ENCODE measurements at places on chromosomes 16 and 17. TPM values are rescaled to one million over a fixed set of nuclear protein-coding genes. Genes with fewer than 3 reads are reported as not detected.

DNA sequence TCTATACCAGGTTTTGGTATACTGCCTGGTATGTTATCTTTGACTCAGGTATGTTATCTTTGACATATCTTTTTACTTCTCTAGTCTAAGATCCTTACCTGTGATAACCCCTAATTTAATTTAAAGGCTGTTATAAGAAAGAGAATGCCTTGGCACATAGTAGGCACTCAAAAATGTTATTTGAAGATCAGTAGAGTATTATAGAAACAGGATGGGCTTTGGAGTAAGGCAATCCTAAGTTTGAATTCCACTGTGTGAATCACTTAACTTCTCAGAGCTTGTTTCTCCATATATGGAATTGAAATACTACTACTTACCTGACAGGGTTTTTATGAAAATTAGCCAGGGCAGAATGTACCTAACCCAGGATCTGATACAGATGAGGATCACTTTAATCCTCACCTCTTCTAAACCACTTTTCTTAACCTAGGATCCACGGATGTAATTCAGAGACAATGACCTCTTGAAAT is 1.2 kb downstream of the BRIP1 start:
- peaks cover 3% of the 10 kb centered on the region for H3K4me1 ChIP-seq
- no peaks in the 10 kb centered on the region for H3K27me3 ChIP-seq
- no peak for DNase-seq
- H3K4me3 ChIP-seq: peak overlapping the region; percentile 95
- no peak overlapping the region for H3K27ac ChIP-seq
- no peaks in the 10 kb centered on the region for H3K36me3 ChIP-seq

GRCh38 chr16:254461-254860 is 19.8 kb downstream of the FAM234A start:
- peak overlapping the region; percentile 60 for H3K27ac ChIP-seq
- no peak overlapping the region for H3K4me3 ChIP-seq
- DNase-seq: no peak
- H3K4me1 ChIP-seq: peaks cover 8% of the 10 kb centered on the region
- peaks cover 11% of the 10 kb centered on the region for H3K36me3 ChIP-seq

- H3K4me1 ChIP-seq: no peaks in the 10 kb centered on the region
- DNase-seq: no peak
- H3K4me3 ChIP-seq: no peak overlapping the region
- no peaks in the 10 kb centered on the region for H3K27me3 ChIP-seq
Measured at GRCh38 chr16:77827032-77827431, 38.7 kb downstream of the VAT1L start.

- H3K4me1 ChIP-seq: peaks cover 6% of the 10 kb centered on the region
- H3K4me3 ChIP-seq: no peak overlapping the region
- H3K27ac ChIP-seq: peak overlapping the region; percentile 94
- no peaks in the 10 kb centered on the region for H3K36me3 ChIP-seq
- H3K27me3 ChIP-seq: no peaks in the 10 kb centered on the region
Measured at GRCh38 chr17:40015998-40016985, 1.1 kb downstream of the CSF3 start.

- H3K36me3 ChIP-seq: peaks cover 10% of the 10 kb centered on the region
- no peak overlapping the region for H3K4me3 ChIP-seq
- no peak for DNase-seq
- no peaks in the 10 kb centered on the region for H3K27me3 ChIP-seq
Measured at GRCh38 chr16:27245276-27246172, 23.0 kb downstream of the NSMCE1 start.

- no peak for DNase-seq
- H3K27ac ChIP-seq: no peak overlapping the region
- H3K4me3 ChIP-seq: no peak overlapping the region
- no peaks in the 10 kb centered on the region for H3K36me3 ChIP-seq
Measured at GRCh38 chr16:454397-454940, 29.0 kb downstream of the RAB11FIP3 start.

DNA sequence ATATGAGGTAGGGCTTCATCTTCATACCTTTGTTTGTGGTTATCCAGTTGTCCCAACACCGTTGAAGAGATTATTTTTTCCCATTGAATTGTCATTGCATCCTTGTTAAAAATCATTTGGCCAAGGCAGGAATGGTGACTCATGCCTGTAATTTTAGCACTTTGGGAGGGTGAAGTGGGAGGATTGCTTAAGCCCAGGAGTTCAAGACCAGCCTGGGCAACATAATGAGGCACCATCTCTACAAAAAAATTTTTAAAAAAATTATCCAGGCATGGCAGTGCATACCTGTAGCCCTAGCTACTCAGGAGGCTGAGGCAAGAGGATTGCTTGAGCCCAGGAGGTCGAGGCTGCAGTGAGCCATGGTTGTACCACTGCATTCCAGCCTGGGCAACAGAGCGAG is 223.9 kb downstream of the TANC2 start:
- H3K36me3 ChIP-seq: no peaks in the 10 kb centered on the region
- no peak for DNase-seq
- no peak overlapping the region for H3K27ac ChIP-seq
- peaks cover 53% of the 10 kb centered on the region for H3K4me1 ChIP-seq

DNA sequence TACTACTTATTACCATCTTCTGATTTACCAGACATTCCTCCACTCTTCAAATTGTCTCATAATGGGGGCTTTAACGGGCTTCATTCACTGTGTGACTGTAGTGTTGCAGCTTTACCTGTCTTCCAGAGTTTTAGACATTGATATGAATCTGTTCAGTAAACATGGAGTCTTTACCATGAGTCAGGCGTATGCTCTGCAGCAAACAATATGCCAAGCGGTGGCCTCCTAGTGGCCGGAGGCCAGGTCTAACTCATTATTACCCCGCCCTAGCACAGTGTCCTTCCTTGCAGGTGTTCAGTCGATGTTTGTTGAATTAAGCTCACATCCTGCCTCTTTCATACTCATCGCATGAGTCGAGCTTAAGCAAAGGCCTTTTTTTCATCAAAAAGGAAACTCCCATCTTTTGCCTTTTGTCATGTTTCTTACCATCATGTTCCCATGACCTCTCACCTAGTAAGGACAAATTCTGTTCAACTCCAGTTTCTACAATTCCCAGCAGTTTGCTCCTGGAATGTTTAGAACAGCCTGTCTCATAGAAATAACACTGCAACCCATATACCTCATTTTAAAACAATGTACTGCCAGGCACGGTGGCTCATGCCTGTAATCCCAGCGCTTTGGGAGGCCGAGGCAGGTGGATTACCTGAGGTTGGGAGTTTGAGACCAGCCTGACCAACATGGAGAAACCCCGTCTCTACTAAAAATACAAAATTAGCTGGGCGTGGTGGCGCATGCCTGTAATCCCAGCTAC is 39.4 kb downstream of the TUBD1 start:
- peaks cover 27% of the 10 kb centered on the region for H3K4me1 ChIP-seq
- peak overlapping the region; percentile 74 for H3K27ac ChIP-seq
- no peaks in the 10 kb centered on the region for H3K27me3 ChIP-seq
- H3K4me3 ChIP-seq: no peak overlapping the region

DNA sequence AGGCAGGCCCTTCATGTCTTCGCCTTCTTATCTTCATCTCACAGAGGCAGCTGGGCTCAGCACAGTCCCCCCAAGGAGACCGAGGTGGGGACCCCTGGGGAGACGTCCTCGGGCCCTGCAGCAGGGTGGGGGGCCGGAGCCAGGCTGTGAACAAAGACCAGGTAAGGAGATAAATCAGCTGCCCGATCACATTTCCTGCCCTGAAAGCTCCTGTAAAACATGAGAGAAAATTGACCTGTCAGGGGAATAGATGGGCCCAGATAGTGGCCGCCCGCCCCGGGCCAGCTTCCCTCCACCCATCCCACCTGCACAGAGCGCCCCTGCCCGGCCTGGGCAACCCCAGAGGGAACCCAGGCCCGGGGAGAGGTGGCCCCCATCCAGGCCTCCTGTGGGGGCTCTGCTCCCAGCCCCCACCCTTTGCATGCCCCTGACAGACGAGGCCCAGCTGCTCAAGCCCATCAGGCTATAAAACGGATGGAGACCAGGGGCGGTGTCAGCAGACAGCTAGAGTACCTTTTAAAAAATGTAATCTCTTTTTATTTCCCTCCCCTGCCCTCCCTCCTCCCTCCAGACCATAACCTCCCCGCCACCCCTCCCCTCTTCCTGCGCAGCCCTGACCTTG is 18.8 kb upstream of the SLC38A10 start:
- no peak overlapping the region for H3K4me3 ChIP-seq
- H3K27me3 ChIP-seq: no peaks in the 10 kb centered on the region
- DNase-seq: no peak
- H3K4me1 ChIP-seq: peaks cover 4% of the 10 kb centered on the region
- no peaks in the 10 kb centered on the region for H3K36me3 ChIP-seq

GRCh38 chr17:5031365-5032082 is 3.7 kb downstream of the SLC52A1 start:
- peaks cover 16% of the 10 kb centered on the region for H3K27me3 ChIP-seq
- DNase-seq: peak; percentile 79
- peaks cover 18% of the 10 kb centered on the region for H3K4me1 ChIP-seq
- H3K4me3 ChIP-seq: peak overlapping the region; percentile 89
- no peak overlapping the region for H3K27ac ChIP-seq

DNA sequence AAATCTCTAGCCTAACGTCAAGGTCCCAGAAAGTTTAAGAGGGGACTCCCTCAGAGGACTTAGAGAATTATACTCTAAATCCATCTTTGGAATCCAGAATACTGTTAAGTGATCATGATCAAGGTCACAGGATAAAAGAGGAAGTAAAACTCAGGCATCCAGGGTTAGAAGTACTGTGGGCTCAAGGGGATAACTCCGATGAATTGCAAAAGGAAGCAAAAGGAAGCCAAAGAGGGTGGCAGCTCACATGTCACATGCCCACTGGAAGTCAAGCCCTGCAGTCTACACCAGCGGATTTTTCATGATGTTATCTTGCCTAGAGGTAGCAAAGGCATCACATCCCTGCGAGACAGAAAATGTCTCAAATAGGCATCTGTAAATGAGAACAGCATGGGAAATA is 3.8 kb downstream of the ZNF821 start:
- peaks cover 22% of the 10 kb centered on the region for H3K36me3 ChIP-seq
- peak overlapping the region; percentile 50 for H3K4me3 ChIP-seq
- H3K27me3 ChIP-seq: no peaks in the 10 kb centered on the region
- peak overlapping the region; percentile 63 for H3K27ac ChIP-seq
- H3K4me1 ChIP-seq: peaks cover 51% of the 10 kb centered on the region

GRCh38 chr17:72262766-72263165 is 141.9 kb downstream of the SOX9 start:
- no peak for DNase-seq
- H3K4me3 ChIP-seq: no peak overlapping the region
- no peaks in the 10 kb centered on the region for H3K36me3 ChIP-seq
- H3K27me3 ChIP-seq: no peaks in the 10 kb centered on the region

DNA sequence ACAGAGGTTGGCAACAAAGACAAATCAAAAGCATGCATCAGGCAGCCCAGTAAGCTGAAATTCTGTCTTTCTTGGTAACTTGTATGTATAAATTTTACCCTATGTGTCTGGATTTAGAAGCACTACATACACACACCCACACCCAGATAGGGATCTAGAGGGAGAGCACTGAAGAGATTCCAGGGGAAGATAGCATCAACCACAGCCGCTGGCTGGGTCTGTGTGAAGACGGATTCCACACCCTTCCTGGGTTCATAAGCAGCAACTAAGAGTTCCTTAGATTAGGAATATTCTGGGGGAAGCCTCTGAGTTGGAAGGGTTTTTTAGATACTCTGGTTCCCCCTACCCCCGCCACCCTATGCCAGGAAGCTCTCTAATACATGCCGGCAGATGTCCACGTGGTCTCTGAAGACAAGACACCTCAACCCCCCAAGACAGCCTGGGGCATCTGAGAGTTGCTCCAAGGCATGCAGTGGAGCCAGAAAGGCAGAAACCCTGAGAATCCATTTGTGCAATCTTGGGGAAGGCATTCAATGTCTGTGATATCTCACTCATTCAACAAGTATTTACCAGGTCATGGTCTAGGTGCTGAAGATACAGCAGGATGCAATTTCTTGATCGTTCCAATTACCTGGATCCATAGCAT is 86.4 kb downstream of the NOG start:
- H3K4me1 ChIP-seq: peaks cover 12% of the 10 kb centered on the region
- H3K27ac ChIP-seq: no peak overlapping the region
- no peak for DNase-seq
- no peaks in the 10 kb centered on the region for H3K36me3 ChIP-seq
- no peak overlapping the region for H3K4me3 ChIP-seq
- peaks cover 20% of the 10 kb centered on the region for H3K27me3 ChIP-seq

DNA sequence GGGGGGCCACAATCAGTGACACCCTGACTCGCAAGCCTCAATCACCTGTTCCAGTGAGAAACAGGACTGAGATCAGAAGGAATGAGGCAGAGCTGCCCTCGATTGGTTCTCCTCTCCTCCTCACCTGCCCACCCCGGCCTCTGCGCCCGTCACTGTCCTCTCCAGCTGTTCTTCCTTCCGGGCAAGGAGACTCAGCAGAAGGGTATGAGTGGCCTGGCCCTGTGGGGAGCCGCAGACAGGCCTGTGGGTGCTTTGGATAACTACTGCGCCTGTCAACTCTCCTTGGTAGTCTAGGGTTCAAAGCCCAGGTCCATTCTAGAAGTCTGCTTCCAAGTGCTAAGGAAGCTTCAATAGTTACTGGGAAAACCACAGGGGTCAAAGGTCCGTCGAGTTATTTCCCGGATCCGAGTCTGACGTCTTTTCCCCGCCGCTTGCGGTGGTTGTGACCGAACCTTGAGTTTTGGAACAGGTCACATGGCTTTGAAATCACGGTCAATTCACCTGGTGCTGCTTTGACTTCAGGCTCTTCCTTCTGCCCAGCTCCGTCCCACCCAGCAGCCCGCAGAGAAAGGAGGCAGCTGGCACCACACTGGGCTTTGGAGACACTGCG is 8.3 kb downstream of the CARD14 start:
- no peak overlapping the region for H3K27ac ChIP-seq
- H3K4me1 ChIP-seq: no peaks in the 10 kb centered on the region
- H3K27me3 ChIP-seq: peaks cover 11% of the 10 kb centered on the region
- H3K4me3 ChIP-seq: no peak overlapping the region
- no peak for DNase-seq
- no peaks in the 10 kb centered on the region for H3K36me3 ChIP-seq

- no peak overlapping the region for H3K4me3 ChIP-seq
- H3K4me1 ChIP-seq: peaks cover 13% of the 10 kb centered on the region
- H3K36me3 ChIP-seq: no peaks in the 10 kb centered on the region
- H3K27me3 ChIP-seq: no peaks in the 10 kb centered on the region
- DNase-seq: no peak
Measured at GRCh38 chr17:69557339-69557738, 142.8 kb downstream of the MAP2K6 start.

DNA sequence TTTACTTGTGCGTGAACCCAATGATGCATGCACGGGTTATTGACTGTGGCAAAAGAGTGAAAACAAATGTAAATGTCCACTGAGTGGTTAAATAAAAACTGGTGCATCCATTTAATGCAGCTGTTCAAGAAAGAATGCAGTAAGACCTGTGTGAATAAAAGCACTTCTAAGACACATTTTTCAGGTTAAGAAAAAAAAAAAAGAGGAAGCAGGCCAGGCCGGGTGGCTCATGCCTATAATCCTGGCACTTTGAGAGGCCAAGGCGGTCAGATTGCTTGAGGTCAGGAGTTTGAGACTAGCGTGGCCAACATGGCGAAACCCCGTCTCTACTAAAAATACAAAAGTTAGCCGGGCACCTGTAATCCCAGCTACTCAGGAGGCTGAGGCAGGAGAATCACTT is 11.8 kb downstream of the CNGB1 start:
- no peak overlapping the region for H3K27ac ChIP-seq
- DNase-seq: no peak
- H3K4me1 ChIP-seq: peaks cover 4% of the 10 kb centered on the region
- no peak overlapping the region for H3K4me3 ChIP-seq
- peaks cover 31% of the 10 kb centered on the region for H3K27me3 ChIP-seq

GRCh38 chr16:9389543-9390207 is 298.2 kb downstream of the HAPSTR1 start:
- no peaks in the 10 kb centered on the region for H3K4me1 ChIP-seq
- H3K36me3 ChIP-seq: peaks cover 8% of the 10 kb centered on the region
- H3K27me3 ChIP-seq: peaks cover 5% of the 10 kb centered on the region
- no peak for DNase-seq

GP1BA gene
- polyA plus RNA-seq: not detected

C17orf67 gene
- 2.2 TPM for polyA plus RNA-seq

ABCC3 gene
- 0.57 TPM for polyA plus RNA-seq

CHRNE gene
- polyA plus RNA-seq: 0.59 TPM

KCNJ18 gene
- not detected for polyA plus RNA-seq

CRYM gene
- 2.7 TPM for polyA plus RNA-seq
